ENCODE measurements at places on chromosomes 5 and 9. TPM values are rescaled to one million over a fixed set of nuclear protein-coding genes. Genes with fewer than 3 reads are reported as not detected.

- no peak overlapping the region for H3K4me3 ChIP-seq
- DNase-seq = peak; percentile 59
- H3K4me1 ChIP-seq = no peaks in the 10 kb centered on the region
These were observed 33.3 kb downstream of the NKX2-5 start for GRCh38 chr5:173201636-173202265.

- no peak for DNase-seq
- H3K4me3 ChIP-seq = no peak overlapping the region
- peaks cover 35% of the 10 kb centered on the region for H3K36me3 ChIP-seq
- no peaks in the 10 kb centered on the region for H3K27me3 ChIP-seq
- peaks cover 39% of the 10 kb centered on the region for H3K4me1 ChIP-seq
These were observed 15.0 kb downstream of the ARRDC3 start for GRCh38 chr5:91367908-91368648.

DNA sequence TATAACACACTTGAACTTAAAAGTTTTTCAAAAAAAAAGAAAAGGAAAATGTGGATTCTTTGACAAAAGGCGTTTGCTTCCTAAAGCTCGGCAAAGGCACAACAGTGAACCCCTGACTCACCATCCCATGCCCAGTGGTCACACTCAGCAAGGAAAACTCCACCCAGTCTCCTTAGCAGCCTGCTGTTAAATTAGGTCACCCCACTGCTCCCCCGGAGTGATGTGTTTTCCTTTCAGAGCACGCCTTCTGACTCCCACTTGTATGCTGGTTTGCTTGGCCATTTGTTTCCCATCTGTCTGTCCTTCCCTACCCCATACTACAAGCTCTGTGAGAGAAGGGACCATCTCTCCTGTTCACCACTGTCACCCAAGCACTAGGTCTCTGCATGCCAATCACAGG is 23.8 kb downstream of the RETREG1 start:
- no peak overlapping the region for H3K4me3 ChIP-seq
- no peaks in the 10 kb centered on the region for H3K4me1 ChIP-seq
- H3K27ac ChIP-seq = no peak overlapping the region
- no peaks in the 10 kb centered on the region for H3K36me3 ChIP-seq
- DNase-seq = no peak

Gene WDR31
- total RNA-seq = 5.2 TPM
